ENCODE measurements at places on chromosomes 2 and 18.

DNA sequence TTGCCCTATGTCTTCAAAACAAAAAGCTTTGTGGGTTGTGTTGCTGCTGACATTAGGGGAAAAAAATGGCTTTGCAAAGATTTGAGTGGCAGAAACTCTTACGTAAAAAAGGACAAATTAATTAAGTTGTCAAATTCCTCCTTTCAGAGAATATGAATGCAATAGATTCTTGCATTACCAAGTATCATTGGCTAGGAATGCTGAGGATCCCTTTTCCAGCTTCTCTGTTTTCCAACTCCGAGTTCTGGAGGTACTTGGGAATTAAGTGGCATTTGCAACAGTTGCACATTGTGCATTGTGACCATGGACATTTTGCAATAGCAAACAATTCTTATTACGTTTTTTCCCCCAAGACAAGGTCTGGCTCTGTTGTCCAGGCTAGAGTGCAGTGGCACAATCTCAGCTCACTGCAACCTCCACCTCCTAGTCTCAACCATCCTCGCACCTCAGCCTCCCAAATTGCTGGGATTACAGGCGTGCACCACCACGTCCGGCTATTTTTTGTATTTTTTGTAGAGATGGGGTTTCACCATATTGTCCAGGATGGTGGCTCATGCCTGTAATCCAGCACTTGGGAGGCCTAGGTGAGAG is 29.9 kb upstream of the PPP1CB start:
- DNase-seq: no peak

DNA sequence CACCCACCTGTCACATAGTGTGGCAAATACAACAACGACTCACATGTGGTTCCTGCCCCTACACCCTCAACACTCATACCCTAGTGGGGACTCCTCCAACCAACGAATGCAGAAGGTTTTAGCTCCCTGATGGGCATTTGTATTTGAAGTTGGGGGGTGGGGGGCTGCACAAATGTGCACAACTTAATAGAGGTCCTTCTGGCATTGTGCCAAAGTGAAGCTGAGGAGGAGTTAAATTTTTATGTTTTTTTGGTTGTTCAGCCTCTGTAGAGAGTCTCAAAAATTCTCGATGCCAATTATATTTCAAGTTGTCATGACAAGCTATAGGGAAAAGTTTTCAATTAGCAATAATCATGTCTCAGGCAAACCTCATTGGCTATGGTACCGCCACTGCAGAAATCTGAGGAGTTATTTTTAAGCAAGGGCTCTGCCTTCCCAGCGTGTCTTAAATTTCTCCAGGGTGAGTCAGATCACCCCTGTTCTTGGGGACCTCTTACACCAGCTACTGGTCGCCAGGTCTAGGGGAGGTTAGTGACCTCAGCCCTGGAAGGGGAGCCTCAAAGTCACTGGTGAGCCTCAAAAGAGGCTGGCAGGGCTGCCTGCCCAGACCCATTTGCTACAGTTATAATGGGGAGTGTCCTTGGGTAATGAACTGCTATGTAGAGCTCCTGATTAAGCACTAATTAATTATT is 102.7 kb upstream of the TAF1B start:
- DNase-seq: no peak

DNA sequence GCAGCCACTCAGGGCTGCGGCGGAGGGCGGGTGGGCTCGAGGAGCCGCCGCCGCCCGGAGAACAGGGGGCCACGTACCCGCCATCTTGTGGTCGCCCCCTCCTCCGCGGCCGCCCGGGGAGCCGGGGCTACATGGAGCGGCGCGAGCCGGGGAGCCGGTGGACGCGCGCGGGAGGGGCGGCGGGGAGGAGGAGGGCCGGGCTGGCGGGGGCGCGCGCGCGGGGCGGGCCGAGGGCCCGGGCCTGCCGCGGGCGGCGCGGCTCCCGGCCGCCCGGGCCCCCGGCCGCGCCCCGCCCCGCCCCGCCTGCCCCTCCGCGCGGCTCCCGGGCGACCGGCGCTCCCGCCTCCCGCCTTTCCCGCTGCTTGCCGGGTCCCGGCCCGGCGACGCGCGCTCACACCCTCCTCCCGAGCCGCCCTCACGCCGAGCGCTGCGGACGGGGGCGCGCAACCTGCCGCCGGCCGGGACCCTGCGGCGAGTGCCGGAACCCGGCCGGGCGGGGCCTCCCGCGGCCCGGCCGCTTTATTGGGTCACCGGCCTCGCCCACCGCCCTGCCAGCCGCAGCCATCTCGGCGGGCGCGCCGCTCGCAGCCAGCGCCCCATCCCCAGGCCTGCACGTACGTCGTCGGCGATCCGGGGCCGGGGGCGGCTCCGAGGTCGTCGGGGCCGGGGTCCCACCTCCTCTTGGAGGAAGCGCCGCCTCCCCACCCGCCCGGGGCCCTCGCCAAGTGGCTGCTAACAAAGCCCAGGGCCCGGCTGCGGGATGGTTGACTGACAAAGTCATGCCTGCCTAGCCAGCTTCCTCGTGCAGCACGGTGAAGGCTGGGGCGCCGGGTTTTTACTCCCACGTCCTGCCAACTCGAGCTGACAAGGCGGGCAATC is at the start of gene PPP4R1:
Gene PPP4R1 (minus strand): TSS at position 159 of the 879 bp plus-strand sequence. CDS start 75 bp downstream, at position 84.
- DNase-seq: no peak

DNA sequence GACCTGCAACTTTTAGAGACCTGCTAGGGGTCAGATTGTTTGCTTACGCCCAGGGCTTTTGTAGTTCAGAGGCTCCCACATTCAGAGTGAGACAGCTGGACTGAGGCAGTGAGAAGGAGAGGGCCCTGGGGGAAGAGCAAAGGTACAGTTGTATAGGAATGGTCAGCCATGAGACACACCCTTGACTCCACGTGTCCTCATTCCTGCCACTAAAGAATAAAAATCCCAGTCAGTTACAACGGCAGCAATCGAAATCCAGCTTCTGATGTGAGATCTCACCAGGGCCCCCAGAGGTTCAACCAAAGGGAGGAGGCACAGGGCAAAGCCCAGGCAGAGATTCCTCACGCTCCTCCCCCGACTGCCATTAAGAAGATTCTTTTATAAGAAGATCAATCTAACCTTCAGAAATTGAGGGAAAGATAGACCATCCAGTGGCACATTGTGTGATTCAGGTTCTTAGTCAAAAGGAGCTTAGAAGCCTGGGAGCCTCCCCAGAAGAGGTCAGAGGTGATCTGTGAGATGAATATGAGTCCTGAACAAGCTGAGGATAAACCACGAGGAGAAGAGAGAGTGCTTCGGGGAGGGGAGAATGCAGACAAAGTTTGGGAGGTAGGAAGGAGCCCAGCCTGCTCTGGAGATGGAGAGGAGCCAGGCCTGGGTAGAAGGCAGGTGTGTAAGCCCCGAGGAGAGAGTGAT is 317.0 kb downstream of the CYP26B1 start:
- DNase-seq: no peak

- DNase-seq: no peak
Measured at GRCh38 chr18:21112543-21113105, 1.0 kb upstream of the ROCK1 start.

DNA sequence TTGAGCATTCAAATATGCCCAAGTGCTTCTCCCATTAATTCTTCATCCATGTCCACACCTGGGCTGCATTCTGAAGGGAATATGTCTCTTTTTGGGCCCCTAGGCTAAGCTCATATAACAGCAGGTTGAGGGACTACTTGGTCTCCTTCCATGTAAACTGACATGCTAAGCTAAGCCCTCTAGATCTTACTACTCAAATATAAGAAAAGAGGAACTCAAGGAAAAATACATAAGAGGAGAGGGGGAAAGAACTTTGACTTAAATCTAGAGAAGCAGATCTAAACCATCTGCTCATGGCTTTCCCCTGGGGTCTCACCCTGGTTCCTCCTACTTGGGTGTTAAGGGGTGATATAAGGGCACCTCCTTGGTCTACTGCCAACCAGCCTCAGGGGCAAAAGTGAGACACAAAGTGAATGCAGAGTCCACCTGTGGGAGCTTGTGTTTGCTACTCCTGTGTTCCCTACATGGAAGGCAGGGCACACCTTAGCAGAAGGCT is 19.8 kb upstream of the NFU1 start:
- DNase-seq: no peak

- peak; percentile 3 for DNase-seq
Measured at GRCh38 chr2:108927936-108928659, 60.9 kb downstream of the EDAR start.

GRCh38 chr18:48428475-48429177 is 19.4 kb upstream of the ZBTB7C start:
- no peak for DNase-seq

GRCh38 chr2:696463-696862 is 19.3 kb upstream of the TMEM18 start:
- no peak for DNase-seq

DNA sequence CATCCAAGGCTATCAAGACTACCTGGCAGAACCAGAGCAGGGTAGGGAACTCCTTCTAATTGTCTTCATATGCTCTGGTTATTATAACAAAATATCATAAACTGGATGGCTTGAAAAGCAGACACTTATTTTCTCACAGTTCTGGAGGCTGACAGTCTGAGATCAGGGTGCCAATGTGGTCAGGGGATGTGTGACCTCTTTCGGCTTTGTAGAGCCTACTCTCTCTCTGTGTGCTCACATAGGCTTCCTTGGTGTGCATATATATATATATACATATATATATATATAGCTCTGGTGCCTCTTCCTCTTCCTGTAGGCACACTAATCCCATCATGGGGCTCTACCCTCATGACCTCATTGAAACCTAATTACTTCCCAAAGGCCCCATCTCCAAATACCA is 101.6 kb downstream of the ARL6IP6 start:
- DNase-seq: no peak

GRCh38 chr2:205024822-205025518 is 479.7 kb downstream of the PARD3B start:
- DNase-seq: no peak

GRCh38 chr2:109611467-109612095 is 2.2 kb downstream of the SEPTIN10 start:
- no peak for DNase-seq

DNA sequence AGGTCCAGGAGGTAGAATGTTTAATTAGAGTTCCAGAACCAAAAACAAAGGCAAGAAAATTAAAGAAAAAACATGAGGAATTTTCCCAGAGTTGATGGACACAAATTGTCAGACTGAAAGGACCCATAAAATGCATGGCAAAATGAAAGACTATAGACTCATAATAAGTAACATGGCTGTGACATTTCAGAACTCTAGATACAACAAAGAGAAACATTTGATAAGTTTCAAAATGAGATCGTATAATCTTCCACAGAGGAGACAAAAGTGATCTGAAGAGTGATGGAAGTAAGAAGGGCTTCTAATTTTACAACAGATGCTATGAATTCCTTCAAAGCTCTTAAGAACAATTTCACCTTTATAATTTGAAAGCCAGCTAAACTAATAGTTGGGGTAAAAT is 20.4 kb downstream of the ORC4 start:
- DNase-seq: no peak

DNA sequence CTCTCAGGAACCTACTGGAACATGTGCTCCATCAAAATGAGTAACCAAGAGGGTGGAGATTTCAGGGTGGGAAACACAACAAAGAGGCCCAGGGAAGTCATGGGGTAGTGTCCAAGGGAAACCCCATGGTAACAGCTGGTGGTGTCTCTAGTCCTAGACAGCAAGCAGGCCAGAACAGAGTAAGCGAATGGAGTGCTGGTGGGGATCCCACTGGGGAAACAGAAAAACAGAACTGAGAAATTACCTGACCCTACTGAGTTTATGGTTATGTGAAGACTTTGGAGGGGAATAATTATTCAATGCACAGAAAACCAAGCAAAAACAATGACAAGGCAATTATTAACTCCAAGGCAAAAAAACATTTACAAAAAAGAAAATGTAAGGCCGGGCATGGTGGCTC is 16.9 kb downstream of the ERCC3 start:
- DNase-seq: no peak

DNA sequence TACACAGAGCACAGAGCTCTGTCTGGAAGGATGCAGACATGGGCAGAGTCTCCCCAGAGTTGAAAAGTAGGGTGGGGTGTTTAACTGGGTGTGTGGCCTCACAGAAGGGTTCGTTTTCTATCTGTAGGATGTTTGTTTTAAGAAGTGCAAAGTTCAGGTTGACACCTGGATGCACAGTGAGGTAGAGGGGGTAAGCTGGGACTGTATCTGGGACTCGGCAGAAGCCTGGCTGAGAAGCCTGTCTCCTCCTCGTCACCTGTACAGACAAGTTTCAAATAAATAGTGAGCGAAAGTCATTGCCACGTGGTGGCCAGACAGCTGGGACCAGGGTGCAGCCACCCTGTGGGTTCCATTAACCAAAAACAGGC is 145.9 kb downstream of the KLHL29 start:
- DNase-seq: no peak

- no peak for DNase-seq
Measured at GRCh38 chr2:53998834-53999233, 28.0 kb upstream of the PSME4 start.

DNA sequence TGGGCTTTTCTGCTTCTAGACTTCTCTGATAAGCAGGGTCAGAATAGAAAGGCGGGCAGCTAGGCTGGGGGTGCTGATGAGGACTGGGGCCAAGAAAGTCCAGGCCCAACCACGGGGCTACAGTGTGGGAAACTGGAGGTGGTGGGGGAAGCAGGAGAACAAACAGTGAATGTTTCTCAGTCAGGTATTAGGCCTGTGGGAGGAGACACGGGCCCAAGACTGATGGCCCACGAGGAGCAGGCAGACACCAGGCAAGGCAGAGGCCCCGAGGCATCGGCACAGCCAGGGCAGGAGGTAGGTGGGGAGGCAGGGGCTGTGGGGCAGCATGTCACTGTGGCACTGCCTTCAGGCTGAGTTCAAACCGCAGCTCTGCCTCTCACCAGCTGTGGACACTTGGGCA is 40.7 kb downstream of the KCNIP3 start:
- no peak for DNase-seq

GRCh38 chr2:186841940-186842339 is 7.0 kb downstream of the ZSWIM2 start:
- DNase-seq: peak; percentile 73

DNA sequence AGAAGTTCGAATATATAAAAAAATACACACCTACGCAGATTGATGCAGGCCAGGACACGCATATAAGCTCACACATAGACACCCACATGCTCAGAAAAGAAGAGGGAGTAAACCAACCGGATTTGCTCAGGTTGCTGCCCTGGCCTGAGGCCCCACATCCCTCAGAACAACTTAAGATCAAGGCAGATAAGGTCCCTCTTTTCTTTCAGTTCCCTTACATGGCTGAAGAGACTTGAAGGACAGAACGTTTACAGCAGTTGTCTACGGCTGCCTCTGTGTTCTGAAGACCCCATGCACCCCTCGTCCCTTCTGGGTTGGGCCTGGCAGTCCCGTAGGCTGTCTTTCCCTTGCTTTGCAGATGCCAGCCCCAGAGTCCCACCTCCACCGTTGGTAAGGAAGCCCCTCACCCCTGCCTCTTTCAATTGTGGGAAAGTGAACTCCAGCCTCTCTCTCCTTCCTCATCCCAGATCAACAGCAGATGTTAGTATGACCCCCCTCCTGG is 4.3 kb upstream of the NAGK start:
- no peak for DNase-seq

GRCh38 chr2:110103061-110103961 is 12.3 kb downstream of the MALL start:
- no peak for DNase-seq

DNA sequence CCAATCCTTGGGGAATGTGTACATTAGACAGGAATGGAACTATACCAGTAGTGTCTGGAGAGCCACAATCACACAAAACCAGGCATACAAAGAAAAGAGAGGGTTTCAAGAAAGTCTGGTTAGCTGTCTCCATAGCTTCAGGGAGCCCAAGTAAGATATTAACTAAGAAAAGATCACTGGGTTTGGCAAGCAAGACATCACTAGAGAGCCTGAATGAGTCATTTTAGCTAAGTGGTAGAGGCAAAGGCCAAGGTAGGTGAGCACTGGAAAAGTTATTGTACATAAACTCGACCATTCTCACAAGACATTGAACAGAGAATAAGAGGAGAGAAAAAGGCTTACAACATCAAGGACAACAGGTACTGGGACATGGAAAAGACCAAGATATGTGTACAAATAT is 143.8 kb upstream of the ARL4C start:
- DNase-seq: no peak

Measured in SK-N-MC (cell line).